ENCODE measurements at places on chromosomes 2 and 18.

DNA sequence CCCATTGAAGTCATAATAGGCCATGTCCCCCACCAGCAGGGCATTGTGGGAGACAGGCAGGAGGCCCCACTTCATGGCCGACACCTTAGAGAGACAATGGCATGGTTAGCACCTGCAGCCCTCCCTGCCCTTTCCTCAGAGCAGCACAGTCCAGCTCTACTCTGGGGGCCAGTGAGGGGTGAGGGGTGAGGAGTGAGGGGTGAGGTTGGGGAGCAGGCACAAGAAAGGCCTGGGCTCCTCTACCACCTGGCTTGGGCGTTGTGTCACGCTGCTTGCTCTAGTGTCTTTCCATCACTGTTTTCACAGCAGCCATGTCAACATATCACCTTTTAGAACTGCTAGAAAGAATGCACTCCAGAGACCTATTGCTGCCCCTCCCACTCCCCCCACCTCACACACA lies 77.2 kb downstream of the ADD2 start:
- DNase-seq, result no peak

DNA sequence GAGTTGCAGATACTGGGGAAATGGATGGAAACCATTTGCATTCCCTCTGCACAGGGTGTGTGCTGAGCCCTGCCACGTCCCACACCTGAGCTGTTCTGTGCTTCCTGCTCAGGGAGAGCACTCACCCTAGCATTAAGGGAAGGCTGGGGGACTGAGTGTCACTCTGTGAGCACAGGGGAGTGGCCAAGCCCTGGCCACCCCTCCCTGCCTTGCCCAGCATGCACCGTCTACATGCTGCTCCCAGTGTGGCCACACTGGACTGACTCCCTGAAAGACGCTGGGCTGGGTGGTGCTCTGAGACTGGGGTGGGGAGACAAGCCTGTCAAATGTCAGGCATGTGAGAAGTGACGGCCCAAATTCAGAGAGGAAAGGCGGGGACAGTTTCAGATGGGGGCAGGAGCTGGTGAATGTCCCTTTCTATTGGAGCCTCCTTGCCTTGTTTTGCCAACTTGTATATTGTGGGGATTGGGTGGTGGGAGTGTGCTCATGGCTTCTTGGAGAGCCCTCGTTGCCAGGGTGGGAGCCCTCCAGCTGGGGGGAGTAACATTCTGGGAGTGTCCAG lies 298.4 kb upstream of the HS6ST1 start:
- DNase-seq, result no peak

- no peak for DNase-seq
These were observed 608.6 kb upstream of the CELF4 start for GRCh38 chr18:38174173-38174572.

DNA sequence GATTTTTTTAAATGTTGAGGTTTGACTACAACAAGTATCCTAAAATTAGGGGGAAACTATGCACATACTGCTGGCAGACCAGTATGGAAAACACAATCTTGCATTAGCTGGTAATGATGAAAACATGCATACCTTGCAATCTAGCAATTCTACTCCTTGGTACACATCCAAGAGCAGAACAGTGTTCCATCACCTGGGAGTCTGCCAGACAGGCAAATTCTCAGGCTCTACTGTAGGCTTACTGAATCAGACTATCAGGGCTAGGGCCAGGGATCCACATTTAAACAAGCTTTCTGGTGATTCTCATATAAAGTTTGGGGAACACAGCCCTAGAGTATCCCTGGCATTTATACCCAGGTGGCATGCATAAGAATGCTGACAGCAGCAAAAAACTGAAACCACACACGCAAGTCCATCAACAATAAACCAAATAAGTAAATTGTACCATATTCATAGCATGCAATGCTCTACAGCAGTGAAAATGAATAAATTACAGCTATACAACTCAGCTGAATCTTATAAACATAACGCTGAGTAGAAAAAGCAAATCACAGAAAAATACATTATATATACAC lies 13.6 kb downstream of the CDH2 start:
- no peak for DNase-seq

GRCh38 chr2:55049043-55049820 lies 1.0 kb downstream of the RTN4 start:
- peak; percentile 38 for DNase-seq
